ENCODE measurements at places on chromosomes 4 and X.

DNA sequence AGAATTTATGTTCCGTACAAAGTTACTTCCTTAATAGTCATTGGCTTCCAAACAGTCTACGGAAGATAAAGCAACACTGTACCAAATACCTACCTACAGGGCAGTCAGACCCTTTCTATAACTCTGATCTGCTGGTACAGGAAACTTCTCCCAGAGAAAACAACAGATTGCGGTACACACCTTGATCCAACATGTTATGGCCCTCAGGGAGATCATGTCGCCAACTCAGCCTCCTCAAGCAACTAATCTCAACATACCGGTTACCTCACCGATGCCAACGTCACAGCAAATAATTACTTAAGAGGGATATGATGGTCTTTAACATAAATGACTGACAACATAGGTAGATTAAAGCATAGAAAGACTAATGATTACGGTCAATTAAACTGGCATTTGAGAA, 70.4 kb downstream of the RFC1 start:
- DNase-seq, result no peak

DNA sequence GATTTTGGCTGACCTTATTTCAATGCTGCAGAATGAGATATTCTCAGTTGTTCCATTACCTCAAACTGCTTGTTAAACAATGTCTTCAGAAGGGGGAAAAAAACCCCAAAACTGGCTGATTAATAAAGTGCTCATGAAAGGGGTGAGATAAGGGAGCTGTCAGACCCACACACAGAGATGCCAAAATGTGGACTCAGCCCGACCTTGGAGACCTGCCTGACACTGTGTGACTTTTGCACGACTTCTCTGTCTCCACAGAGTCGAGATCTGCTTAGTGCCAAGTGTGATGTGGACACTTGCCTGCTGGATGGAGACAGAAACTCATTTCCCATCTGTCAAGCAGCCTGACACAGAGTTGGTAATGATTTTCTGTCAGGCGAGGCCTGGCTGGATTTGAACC, 31.5 kb downstream of the REELD1 start:
- peak; percentile 63 for DNase-seq

DNA sequence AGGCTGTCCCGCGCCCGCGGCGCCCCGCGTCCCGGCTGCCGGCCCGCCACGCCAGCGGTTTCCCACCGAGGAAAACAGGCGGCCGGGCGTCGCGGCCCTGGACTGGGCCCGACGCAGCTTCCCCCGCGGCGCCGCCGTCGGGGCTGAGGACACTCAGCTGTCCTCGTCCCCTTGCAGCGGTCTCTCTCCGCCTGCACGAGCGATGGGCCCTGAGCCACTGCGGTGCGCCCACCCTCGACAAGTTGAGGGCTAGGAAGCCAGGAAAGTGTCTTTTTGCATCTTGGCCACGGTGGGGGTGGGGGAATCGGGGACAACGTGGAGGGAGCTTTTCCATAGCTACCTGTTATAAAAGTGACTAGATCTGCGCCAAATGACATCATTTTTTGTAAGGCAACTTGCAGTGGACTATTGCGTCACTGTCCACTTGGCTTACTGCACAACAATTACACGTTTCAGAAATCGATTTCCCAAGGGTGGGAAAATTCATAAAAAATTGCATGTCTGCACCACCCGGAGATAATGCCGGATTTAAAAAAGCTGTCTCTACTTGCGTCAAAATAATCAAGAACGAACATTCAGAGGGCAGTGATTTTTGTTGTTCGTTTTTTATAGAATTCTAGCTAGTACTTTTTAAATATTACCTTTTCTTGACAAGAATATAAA, 1.1 kb downstream of the KLHL15 start:
- peak; percentile 57 for DNase-seq

DNA sequence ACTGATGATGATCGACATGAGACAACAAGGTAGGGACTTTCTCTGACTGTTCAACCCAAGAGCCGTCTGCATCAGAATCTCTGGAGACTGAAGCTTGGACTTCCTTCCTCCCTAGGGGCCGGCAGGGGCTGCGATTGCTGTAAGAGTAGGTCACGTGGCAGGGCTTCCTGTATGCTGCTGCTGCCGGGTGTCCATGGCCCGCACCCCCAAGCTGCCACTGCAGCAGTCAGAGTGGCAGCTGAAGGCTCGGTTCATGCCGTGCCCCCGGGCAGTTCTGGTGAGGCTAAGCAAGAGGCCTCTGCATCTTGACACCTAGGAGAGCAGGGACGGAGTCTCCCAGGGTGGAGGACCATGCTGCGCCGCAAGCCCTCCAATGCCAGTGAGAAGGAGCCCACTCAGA, at the start of gene SASH3:
SASH3 (plus strand) TSS at position 203 of the 400 bp plus-strand sequence; CDS start at position 352, 149 bp downstream.
- no peak for DNase-seq

GRCh38 chr4:30716681-30717207, 3.4 kb upstream of the PCDH7 start:
- peak; percentile 38 for DNase-seq

GRCh38 chr4:56026596-56026995, 77.9 kb downstream of the CEP135 start:
- peak; percentile 50 for DNase-seq

GRCh38 chrX:96379951-96380350, 304.7 kb upstream of the DIAPH2 start:
- no peak for DNase-seq

- no peak for DNase-seq
Measured at GRCh38 chrX:68942104-68942503, 113.3 kb downstream of the EFNB1 start.

- no peak for DNase-seq
Measured at GRCh38 chr4:25856756-25857155, 6.0 kb downstream of the SEL1L3 start.

DNA sequence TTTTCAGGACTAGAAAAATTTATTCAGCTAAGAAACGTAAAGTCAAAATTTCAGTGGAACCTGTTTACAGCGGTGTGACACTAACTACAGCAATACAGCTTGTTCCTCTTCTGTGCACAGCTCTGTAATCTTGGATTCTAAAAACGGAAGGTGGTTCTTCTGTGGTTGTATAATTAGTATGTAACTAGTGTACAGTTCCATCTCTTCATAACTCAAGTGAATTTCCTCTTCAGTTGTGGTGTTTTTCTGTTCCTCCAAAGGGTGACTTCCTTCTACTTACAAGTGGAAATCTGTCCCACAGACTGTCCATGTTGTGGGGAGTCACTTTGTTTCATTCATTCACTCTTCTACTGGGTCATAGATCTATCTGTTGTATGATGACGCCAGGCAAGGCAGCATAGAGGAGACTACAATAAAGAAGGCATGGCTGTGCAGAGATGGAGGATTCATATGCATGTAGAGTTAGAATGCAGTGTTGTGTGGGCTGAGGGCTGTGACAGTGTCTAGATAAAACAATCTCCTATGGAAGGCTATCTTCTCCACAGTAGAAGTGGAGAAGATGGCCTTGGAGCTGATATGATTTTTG, 5.4 kb downstream of the DAPP1 start:
- no peak for DNase-seq

- peak; percentile 62 for DNase-seq
Measured at GRCh38 chr4:176274441-176274840, 5.4 kb upstream of the ASB5 start.

GRCh38 chrX:113828470-113828869, 755.4 kb upstream of the HTR2C start:
- DNase-seq, result no peak

- DNase-seq, result no peak
Measured at GRCh38 chr4:23130845-23131244, 438.1 kb downstream of the GBA3 start.

- peak; percentile 23 for DNase-seq
Measured at GRCh38 chr4:135207531-135207930, 1005.9 kb upstream of the PABPC4L start.

- DNase-seq, result no peak
Measured at GRCh38 chr4:101252721-101253120, 94.6 kb downstream of the PPP3CA start.

DNA sequence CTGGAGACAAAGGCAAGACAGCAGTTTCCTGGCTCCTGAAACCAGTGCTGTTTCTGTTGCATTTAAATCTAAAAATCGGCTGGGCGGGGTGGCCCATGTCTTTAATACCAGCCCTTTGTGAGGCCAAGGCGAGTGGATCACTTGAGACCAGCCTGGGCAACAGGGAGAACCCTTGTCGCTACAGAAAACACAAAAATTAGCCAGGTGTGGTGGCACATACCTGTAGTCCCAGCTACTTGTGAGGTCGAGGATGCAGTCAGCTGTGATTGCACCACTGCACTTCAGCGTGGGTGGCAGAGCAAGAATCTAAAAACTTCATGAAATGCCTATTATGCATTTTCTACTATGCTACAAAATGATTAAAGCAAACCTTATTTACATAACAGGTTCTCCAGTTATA, 205.4 kb upstream of the ITM2A start:
- no peak for DNase-seq

DNA sequence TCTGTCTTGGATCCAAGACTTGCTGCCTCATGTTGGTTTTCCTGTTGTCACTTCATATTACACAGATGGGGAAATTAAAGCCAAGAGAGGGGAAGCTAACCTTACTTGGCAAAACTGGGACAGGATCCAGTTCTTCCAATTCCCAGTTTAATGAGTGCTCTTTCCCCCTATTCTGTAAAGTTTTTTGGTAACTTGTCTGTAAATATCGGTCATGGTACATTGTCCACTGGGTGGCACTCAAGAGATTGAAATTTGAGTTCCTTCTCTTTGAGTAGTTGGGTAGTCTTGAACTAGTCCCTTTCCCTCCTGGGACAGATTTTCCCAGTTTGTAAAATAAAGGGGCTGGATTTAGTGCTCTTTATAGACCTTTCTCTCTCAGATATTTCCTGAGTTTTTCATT, 12.4 kb upstream of the EOLA2 start:
- peak; percentile 57 for DNase-seq

GRCh38 chr4:762211-763190, 56.9 kb downstream of the PCGF3 start:
- DNase-seq, result peak; percentile 34

- DNase-seq, result peak; percentile 53
Measured at GRCh38 chr4:76601791-76602190, 166.8 kb downstream of the SHROOM3 start.

DNA sequence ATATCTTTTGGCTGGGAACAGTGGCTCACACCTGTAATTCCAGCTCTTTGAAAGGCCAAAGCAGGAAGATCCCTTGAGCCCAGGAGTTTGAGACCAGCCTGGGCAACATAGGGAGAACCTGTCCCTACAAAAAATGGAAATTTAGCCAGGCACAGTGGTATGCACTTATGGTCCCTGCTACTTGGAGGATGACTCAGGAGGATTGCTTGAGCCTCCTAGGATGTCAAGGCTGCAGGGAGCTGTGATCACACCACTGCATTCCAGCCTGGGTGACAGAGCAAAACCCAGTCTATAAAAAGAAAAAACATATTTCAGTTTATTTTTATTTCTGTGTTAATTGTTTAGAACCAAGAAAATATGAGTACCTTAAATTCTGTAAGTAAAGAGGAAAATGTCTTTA, 123.7 kb downstream of the CBR4 start:
- peak; percentile 88 for DNase-seq

DNA sequence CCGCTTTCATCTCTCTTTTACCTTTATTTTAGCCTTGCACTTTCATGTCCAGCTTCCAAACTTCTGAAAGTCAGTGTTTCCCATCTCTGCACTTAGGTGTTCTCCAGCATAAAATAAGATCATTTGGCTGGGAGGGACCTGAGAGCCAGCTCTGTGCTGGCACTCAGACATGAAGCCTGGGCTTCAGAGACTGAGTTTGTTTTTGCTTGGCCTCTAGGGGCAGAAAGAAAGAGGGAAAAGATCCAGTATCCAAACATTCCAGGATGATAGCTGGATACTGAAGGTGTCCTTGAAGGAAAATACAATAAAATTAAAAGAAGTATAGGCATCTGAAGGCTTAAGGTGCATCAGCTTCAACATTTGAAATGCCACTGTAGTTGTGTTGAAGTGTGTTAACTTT, 202.4 kb upstream of the ZIC3 start:
- no peak for DNase-seq

DNA sequence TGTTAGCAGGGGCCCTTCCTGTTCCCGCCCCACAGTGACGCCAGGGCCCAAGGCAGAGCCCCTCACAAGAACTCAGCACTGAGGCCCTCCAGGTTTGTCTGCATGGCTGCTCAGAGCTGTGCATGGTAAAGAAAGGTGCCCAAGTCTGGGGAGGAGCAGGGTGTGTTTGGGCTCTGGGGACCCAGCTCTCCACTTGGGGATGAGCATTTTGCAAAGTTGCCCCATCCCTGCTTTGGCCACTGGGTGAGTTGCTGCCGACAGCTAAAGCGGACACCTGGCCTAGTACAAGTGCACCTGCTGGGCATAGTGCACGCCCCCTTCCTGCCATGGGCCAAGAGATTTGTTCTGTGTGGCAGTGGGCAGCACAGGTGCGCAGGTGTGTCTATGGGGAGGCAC, 2.0 kb upstream of the MXD4 start:
- no peak for DNase-seq

DNA sequence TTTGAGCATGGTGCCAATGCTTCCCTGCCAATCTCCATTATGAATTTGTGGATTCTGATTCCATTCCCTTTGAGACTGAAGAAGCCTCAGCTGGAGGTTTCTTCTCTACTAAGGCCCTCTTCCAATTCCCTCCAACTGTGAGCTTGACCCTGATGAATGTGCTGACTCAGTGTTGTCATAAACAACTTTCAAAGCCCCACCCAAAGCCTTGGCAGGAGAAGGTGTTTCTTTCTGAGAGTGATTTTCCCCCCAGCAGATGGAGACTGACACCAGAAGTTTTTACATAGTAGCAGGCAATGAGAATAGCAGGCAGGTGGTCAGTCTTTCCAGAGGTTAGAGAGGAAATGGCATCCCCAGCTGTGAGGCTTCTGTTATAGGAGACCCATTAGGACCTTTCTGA, 53.1 kb downstream of the OCRL start:
- DNase-seq, result no peak

GRCh38 chrX:148612431-148612830, 112.0 kb downstream of the AFF2 start:
- no peak for DNase-seq

DNA sequence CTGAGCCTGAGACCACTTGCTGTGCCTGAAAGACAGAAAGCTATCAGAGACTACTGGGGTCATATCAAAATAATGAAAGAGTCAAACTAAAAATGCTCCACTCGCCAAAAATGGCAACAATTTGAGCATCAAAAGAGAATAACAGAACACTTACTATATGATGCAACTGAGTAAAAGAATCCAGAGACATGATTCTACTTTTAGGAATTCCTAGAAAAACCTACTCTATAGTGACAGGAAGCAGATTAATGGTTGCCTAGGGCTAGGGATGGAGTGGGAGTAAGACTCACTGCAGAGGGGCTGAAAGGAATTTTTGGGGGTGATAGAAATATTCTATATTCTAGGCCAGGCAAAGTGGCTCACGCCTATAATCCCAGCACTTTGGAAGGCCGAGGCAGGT, 29.4 kb upstream of the SLAIN2 start:
- peak; percentile 63 for DNase-seq

GRCh38 chr4:55186700-55187099, 61.3 kb upstream of the KDR start:
- no peak for DNase-seq

Measured in fibroblast of skin of right biceps (primary cell).